ENCODE measurements at places on chromosomes 13 and 19. TPM values are rescaled to one million over a fixed set of nuclear protein-coding genes. Genes with fewer than 3 reads are reported as not detected.

Gene PLPPR2
- 3.1 TPM for total RNA-seq

Gene DHDH
- 1.6 TPM for total RNA-seq

Gene ZNF324B
- 3.2 TPM for total RNA-seq

DNA sequence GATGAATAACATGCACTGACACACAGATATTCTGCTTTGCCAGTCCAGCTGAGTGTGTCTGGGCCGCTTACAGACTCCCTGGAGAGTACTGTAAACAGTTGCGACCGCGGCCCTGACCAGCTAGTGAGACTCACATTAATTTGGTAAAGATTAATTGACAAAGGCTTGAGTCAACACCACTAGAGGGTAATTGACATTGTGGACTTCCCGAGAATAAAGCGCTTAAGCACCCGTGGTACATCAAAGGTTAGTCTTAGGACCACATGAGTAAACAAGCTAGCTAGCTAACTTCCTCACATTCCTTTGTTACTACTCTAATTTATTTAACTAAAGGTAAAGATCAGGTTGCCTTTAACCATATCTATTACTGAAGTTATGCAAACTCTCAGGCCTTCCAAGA lies 624.4 kb upstream of the ARGLU1 start:
- peak; percentile 6 for DNase-seq
- no peak overlapping the region for H3K4me3 ChIP-seq
- H3K4me1 ChIP-seq, result no peaks in the 10 kb centered on the region
- no peaks in the 10 kb centered on the region for H3K27me3 ChIP-seq
- H3K27ac ChIP-seq, result no peak overlapping the region
- no peaks in the 10 kb centered on the region for H3K36me3 ChIP-seq

DNA sequence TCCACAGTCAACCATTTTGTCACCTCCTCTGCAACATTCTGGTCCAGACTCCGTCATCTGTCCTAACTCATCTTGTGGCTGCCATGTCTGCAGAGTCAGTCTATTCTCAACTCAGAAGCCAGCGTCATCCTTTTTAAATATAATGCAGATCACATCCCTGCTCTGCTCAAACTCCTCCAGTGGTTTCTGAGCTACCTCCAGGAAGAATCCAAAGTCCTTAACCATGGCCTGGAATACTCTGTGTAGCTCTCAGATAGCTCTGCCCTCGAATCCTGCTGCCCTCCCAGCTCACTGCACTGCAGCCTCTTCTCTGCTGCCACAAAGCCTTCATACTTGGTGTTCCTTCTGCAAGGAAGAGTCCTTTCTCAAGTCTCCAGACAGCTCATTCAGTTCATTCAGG lies 190.8 kb downstream of the FOXO1 start:
- no peaks in the 10 kb centered on the region for H3K36me3 ChIP-seq
- H3K27me3 ChIP-seq, result no peaks in the 10 kb centered on the region
- H3K4me3 ChIP-seq, result no peak overlapping the region
- DNase-seq, result no peak
- peaks cover 10% of the 10 kb centered on the region for H3K4me1 ChIP-seq

DNA sequence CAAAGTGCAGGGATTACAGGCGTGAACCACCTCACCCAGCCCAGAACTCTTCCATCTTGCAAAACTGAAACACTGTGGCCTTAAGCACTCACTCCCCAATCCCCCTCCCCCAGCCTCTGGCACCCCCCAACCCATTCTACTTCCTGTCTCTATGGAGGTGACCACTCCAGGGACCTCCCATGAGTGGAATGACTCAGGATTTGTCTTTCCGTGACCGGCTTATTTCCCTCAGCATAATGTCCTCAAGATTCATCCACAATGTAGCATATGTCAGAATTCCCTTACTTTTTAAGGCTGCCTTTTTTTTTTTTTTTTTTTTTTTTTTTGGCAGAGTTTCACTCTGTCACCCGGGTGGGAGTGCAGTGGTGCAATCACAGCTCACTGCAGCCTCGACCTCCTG lies 3.6 kb upstream of the F2RL3 start:
- no peaks in the 10 kb centered on the region for H3K4me1 ChIP-seq
- H3K27me3 ChIP-seq, result no peaks in the 10 kb centered on the region
- no peak overlapping the region for H3K4me3 ChIP-seq
- no peak overlapping the region for H3K27ac ChIP-seq
- H3K36me3 ChIP-seq, result no peaks in the 10 kb centered on the region
- no peak for DNase-seq

All from neural progenitor cell (in vitro differentiated cells).